ENCODE measurements at places on chromosomes 7 and 10.

DNA sequence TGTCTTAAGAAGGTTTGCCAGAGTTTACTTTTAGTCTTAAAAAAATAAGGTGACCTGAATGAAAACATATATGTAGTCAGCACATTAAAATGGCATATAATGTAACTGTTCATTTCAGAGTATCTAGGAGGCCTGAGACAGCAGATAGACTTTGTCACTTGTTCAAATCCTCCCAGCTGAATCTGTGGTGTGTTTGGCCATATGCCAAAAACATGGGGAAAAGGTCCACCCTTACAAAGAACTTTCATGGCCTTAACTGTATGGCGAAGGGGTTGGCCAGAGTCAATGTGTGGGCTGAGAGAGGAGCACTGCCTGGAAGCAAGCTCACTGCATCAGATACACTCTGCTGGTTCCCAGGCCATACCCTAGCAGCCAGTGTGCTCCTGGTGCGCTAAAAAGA, 113.7 kb downstream of the ALOX5 start:
- no peak for DNase-seq

- no peak for DNase-seq
These were observed 112.7 kb upstream of the JCAD start for GRCh38 chr10:30172091-30172490.

GRCh38 chr7:18829858-18830285, 287.6 kb downstream of the TWIST1 start:
- no peak for DNase-seq

DNA sequence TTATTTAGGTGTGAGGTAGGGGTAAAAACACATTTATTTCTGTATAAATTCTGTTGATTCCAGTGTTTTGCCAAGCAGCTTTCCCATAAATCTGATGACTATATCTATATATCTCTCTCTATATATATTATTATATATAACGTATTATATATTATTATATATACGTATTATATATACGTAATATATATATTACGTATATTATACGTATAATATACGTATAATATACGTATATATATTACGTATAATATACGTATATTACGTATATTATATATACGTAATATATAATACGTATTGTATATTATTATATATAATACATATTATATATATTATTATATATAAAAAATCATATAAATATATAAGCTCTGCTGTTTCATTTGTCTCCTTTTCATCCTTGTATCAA, 163.5 kb downstream of the GPR158 start:
- DNase-seq = no peak

- no peak for DNase-seq
These were observed 7.7 kb downstream of the ZPBP start for GRCh38 chr7:50085344-50085743.

DNA sequence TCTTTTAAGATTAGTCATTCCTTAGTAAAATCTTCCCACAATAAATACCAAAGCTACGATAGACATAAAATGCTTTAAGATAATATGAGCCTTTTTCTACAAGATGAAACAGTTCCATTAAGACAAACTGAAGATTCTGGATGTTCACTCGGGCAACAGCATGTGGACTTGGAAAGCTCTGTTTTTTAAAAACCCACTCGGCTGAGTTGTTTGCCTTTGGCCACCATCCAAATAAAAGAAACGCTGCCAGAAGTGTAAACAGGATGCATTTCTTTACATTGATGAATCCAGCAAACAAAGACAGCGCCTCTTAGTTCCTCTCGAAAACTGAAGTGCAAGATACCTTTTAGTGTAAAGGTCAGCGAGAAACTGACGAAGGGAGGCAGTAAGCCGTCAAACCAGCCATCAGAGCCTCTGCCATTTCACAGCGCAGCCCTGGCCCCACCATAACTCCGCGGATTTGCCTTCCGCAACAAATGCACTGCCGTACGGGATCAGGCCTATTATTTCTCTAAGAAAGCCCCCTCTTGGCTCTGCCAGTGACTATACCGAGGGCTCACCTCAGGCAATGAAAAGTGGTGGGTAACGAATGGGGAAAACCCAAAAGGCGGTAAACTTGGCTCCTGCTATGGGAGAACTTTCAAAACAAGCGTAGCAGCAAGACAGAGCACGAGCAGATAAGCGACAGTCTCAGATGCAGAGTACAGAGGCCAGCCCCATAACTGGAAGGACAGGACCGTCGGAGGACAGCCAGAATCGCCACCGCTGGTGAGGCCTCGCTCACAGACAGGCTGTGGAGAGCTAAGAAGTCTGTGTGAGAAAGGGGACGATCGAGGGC, 41.4 kb downstream of the GNA12 start:
- no peak for DNase-seq

DNA sequence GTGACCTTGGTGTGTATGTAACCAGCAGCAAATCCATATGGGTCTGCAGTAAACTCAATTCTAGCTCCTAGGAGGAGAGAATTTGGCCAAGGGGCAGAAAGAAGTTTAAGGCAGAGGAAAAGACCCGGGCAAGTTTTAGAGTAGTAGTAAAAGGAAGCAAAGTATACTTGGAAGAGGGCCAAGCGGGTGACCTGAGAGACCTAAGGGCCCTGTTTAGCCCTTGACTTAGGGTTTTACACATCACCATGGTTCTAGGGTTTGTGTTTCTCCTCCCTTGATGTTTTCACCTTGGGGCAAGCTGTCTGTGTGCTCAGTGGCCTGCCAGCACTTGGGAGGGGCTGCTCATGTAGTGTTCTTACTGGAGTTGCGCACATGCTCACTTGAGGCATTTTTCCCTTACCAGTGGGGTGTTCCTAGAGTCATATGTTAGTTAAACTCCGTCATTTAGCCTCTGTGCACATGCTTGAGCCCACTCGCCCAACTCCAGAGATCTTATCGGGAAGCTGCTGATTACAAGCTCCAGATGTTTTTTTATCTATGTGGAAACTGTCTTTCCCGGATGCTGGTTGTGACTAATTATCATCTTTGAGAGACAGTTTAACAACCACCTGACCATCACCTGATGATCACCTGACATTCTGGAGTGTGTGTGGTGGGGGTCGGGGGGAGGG, 137.6 kb upstream of the PRSS1 start:
- no peak for DNase-seq

DNA sequence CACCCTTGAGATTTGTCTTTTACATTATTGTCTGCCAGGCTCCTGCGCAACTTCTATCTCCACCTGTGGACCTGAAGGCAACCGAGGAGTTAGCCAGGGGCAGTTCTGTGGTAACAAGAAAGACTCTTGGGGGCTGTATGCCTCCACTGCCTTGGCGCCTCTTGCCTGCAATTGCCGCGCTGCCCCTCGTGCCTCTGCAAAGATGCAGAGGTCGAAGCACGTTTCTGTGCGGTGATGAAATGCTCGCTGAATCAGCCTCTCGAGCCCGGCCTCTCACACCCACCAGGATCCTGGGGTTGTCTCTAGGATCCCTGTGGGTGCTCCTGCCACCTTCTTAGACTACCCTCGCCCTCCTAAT, 486 bp upstream of the LHFPL3 start:
- DNase-seq = no peak

DNA sequence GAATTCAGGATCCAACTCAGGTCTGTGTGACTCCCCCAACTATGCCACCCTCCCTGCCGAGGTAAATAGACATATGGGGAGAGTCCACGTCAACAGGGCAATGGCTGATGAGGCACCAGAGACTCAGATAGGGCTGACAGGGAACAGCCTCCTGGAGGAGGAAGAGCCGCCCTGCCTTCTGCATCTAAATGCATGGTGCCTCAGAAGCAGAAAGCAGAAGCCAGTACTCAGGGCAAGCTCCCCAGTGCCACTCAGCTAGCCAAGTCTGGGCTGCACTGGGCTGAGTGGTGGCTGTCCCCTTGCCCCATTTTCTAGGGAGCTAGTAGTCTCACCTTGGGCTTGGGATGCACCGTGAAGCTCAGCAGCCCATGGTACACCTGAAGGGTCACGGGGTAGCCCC, 11.0 kb downstream of the RRP12 start:
- no peak for DNase-seq

DNA sequence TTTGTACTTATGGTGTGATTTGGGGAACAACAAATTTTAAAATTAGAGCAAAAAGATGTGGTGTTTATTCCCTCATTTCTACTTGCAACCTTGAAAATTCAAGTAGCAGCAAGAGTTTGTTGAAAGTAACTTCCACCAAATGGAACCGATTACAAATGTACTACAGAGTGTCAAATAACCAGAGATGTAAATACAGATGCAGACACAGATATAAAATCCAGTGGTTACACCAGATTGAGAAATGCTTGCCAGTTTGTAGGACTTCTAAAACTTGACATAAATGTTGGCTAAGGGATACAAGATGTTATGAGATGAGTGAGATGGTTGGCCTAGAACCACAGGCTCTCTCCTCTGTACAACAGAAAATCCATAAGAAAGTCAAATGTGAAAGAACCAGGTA, 162.1 kb downstream of the DIP2C start:
- DNase-seq = no peak

DNA sequence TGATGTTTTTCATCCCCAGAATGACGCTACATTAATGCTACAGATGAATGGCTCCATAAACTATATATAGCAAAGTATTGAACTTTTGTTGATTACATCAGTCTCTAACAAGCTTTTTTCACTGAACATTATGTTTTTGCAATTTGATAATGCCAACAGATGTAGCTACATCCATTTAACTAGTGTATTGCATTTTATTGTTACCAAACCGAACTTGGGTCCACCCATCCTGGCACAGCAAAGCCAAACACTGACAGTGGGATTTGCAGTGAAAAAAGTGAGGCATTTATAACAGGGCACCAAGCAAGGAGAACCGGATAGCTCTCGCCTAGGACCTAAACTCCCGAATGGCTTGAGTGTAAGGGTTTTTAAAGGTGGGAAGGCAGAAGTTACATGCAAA, 182.8 kb upstream of the TNS3 start:
- DNase-seq = no peak

DNA sequence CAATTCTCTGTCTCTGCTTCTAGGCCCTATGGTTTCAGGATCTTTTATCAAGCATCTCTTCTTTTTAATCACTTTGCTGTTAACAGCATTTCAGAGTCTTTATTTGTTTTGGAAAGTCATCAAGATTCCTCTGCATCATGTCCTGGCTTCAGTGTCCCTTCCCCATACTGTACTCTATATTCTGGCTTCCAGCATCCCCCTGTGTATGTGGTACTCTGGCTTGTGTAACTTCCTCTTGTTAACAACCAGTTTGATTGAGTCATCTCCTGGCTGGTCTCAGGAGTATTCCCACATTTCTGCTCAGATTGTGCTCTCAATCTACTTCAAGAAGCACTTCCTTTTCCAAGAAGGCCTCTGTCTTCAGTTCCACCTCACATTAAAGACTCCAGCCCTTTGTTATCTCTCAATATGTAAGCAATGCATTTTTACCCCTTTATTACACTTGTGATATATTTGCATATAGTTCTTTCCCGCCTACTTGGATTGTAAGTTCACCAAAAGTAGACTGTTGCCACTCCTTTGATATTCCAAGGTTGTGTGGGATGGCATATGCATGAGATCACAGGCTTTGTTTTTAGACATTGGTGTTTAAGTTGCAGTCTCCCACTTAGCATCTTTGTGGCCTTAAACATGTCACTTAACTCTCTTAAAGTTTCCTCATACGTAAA, 15.1 kb upstream of the ATE1 start:
- DNase-seq = no peak

GRCh38 chr7:151168787-151169162, 1.3 kb upstream of the GBX1 start:
- no peak for DNase-seq

DNA sequence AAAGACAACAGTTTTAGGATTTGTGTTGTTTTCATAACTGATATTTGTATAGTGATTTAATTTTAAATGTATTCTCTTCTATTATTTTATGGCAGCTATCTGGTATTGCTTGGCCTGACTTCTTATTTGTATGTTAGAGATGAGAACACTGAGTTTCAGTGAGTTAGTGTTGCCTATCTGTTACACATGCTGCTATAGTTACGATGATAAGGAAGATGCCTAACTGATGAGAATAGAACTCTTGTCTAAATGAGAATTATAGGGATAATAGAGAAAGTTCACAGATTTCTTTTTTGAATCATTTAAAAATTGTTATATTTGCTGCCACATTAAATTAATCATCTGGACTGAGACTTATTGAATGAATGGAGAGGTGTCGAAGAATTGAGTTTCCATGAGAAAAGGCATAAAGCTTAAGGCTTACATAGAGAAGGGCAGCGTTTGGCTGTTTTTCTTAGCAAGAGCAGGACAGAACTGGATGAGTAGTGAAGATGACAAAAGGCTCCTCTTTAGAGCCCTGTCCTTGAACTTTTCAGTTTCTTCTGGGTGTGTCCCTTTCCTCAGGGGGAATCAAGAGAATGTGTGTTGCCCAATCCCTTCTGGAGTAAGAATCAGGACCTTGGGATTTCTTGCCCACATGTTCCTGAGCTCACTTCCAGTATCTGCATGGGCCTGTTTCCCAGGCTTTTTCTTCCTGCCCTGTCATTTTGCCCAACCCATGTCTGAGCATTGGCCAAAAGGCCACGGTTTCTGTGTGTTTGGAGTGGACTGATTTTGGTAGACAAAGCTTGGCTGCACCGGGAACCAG, 195.6 kb upstream of the CSTF2T start:
- no peak for DNase-seq
